ENCODE measurements at places on chromosomes 4 and X.

DNA sequence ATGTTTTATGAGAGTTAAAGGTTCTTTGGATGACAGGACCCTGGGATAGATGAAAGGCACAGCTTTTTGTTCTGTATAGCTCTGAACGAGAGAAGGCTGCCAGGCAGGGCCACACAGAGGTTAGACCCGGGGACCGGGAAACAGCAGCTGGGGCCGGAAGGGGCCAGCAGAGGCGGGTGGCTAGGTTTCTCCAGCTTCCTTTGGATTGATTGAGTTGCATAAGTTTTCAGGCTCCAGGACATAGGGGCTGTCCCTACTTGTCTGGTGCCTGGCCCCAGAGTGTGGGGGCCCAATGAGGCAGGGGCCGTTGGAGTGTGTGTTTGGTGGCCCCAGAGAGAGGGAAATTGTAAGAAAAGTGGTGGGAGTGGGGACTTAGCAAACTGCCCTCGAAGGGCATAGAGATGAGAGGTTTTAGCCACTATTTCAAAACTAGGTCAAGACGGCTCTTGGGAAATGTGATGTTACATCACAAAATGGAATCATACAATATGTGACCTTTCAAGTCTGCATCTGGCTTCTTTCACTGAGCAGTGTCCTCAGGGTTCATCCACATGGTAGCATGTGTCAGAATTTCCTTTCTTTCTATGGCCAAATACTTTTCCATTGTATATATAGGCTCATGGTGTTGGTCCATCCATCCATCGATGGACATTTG is 3.7 kb downstream of the ZFP92 start:
- no peak for DNase-seq

- DNase-seq = no peak
Measured at GRCh38 chr4:8939840-8940742, 68.5 kb upstream of the HMX1 start.

DNA sequence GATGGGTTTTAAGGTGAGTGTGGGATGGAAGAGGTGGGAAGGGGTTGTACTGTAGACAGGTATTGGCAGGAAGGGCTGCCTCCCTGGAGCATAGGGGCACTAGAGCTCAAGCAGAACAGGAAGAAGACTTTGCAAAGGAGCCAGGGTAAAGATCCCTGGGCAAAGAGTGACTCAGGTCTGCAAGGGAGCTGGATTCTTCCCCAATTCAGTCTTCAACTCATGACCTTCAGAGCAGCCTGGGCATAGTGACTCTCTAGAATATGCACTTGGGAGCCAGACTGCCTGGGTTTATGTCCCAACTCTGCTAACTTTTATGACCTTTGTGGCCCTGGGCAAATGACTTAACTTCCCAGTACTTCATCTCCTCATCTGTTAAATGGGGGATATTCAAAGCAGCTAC is 4.0 kb downstream of the LONRF3 start:
- DNase-seq = no peak

GRCh38 chr4:167581449-167581965 is 347.2 kb upstream of the SPOCK3 start:
- DNase-seq = no peak

- no peak for DNase-seq
Measured at GRCh38 chr4:87122252-87122651, 98.2 kb downstream of the KLHL8 start.

DNA sequence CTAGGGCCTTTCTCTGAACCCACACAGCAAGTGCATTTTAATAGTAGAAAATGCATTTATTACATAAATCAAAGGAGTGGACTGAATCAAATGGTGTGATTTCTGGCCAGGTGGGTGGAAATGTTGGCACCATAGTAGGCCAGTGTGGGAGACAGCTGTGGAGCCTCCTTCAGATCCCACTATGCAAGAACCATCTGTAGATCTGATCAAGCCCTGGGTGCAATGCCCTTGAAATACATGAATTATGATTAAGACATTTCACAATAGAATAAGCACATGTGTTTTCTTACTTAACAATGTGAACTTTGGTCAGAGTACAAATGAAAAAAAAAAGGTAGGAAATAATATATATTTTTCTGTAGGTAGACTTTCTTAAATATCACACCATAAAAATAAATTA is 204.3 kb downstream of the PCDH7 start:
- DNase-seq = no peak

GRCh38 chr4:119726505-119726904 is 97.9 kb upstream of the PDE5A start:
- no peak for DNase-seq

DNA sequence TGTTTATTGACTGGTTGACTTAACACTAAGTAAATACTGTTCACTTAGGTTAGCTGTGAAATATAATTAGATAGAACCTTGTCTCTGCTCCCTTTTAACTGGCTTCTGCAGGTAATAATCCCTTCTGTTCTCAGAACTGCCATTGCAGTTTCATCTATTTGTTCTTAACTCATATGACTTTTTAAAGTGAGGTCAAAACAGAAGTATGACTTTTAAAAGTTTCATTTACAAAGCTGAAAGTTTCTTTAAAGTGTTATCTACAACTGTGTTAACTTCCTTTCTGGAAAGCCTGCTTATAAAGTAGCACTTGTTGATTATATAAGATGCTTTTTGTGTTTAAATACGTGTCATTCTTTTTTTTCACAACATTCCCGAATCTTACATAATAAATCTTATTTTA is 127.4 kb downstream of the TET2 start:
- DNase-seq = no peak

GRCh38 chr4:98987720-98988119 is 7.8 kb upstream of the METAP1 start:
- no peak for DNase-seq

DNA sequence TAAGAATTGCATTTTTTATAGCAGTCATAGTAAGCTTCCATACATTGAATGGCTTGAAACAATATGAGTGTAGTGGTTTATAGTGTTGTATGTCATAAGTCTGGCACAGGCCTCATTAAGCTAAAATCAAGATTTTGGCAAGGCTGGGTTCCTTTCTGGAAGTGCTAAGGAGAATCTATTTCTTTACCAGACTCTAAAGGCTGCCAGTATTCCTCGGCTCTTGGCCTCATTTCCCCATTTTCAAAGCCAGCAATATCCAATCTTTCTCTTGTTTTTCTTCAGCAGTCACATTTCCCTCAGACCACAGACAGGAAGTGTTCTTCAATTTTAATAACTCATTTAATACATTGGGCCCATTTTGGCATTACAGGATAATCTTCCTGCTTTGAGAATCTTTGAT is 1155.5 kb upstream of the PABPC4L start:
- no peak for DNase-seq

- no peak for DNase-seq
Measured at GRCh38 chr4:171622729-171623128, 190.5 kb upstream of the GALNTL6 start.

GRCh38 chr4:89215736-89216135 is 91.9 kb downstream of the GPRIN3 start:
- DNase-seq = no peak

DNA sequence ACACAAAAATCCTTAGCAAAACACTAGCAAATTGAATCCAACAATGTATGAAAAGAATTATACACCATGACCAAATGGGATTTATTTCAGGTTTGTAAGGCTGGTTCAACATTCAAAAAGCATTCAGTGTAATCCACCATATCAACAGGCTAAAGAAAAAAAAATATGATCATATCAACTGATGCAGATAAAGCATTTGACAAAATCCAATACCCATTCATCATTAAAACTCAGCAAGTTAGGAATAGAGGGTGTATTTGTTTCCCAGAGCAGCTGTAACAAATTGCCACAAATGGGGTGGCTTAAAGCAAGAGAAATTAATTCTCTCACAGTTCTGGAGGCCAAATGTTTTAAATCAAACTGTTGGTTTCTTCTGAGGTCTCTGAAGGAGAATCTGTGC is 10.7 kb downstream of the VSIG1 start:
- DNase-seq = no peak

DNA sequence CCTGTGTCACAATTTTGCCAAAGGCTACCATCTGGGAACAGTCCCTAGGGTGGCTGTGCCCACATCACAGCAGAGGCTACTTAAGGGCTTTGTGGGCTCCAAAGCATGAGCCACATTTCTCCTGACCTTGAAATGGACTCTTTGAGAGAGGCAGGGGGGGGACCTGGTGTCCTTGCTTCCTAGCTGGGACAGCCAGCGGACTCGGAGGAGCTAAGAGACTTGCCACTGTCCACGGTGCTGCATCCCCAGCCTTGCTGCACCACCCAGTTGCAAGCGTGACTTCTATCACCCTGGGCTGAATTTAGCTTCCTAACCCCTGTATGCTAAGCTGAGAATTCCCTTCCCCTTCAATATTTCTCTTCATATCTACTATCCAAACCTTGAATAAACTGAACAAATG is 99.0 kb downstream of the PHKA2 start:
- no peak for DNase-seq

- no peak for DNase-seq
Measured at GRCh38 chrX:123489011-123489410, 243.8 kb downstream of the THOC2 start.

DNA sequence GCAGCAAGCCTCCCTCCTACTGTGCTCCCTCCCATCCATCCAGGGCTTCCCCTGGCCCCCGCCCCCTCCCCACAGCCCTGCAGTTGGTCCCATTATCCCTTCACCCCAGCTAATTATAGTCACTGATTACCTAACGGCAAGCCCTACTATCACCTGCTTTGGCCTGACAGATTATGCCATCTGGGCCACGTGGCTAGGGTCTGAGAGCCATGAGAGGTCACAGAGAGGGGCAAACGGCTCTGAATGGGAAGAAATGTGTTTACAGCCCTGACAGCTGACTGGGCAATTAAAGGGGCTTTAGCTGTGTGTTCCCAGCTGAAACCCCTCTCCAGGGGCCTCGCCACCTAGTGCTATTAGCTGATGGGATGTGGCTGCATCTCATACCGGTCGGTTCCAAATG is 134.4 kb upstream of the CPEB2 start:
- DNase-seq = no peak

GRCh38 chr4:139910106-139910505 is 243.9 kb downstream of the MAML3 start:
- no peak for DNase-seq

DNA sequence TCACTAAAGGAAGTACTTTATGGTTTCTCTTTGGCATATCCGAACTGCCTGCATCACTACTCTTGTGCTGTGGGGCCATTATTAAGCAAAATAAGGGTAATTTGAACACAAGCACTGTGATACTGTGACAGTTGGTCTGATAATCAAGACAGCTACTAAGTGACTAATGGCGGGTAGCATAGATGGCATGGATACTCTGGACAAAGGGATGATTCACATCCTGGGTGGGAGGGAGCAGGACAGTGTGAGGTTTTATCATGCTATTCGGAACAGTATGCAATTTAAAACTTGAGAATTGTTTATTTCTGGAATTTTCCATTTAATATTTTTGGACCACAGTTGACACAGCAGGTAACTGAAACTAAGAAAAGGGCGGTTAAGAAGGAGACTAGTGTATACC is 52.6 kb upstream of the CITED1 start:
- DNase-seq = no peak

DNA sequence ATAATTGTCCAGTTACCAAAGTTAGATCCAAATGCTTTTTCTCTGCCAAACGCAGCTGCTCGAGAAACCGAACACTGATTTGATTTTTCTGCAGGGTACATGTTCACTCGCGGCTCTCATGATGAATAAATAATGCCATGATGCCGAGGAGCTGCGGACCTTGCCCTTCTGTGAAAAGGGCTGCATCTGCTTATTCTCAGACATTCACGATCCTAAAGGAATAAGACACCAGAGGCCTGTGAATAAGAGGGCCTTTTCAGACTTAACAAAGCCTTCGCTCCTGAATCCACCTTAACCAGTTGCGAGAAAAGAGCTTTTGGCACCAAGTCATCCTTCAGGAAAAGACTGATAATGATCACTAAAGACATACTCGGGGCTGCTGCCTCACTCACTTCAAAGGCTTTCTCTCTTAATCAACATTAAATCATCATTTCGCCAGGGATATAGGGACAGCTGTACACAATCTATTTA is 147.5 kb downstream of the FBXO8 start:
- DNase-seq = no peak

- DNase-seq = no peak
Measured at GRCh38 chrX:136200466-136200865, 50.7 kb downstream of the MAP7D3 start.

DNA sequence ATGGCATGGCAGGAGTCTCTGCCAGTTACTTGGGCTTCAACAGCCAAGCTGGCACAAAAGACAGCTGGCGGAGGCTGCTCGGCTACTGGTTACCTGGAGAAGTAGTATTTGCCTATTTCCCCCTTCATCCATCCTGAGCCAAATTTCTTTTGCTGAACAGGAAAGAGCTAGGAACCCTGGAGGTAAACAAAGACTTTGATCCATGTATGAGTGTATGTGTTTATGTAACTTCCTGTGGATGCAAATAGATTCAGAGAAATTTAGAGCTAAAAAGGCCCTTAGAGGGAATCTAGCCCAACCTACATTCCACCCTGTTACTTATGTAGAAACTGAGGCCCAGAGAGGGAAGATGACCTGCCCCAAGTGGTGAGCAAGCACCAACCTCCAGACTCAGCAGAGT is 11.2 kb downstream of the AWAT2 start:
- DNase-seq = no peak

DNA sequence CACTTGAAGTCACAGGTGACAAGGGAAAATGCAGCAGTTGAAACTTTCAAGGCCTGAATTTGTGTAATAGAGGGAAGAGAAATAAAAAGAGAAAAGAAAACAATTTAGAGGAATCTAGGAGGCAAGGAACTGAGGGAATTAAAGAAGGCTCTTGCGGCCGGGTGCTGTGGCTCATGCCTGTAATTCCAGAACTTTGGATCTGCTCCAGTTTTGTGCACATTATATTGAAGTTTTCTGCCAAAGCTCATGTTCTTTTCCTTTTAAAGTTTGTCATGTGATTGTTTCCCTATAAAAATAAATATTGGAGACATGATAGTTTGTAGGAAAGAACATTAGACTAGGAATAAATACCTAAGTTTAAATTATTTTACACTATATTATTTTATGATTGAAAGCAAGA is 433.9 kb upstream of the CPEB2 start:
- no peak for DNase-seq
